ENCODE measurements at places on chromosomes 3 and 15.

DNA sequence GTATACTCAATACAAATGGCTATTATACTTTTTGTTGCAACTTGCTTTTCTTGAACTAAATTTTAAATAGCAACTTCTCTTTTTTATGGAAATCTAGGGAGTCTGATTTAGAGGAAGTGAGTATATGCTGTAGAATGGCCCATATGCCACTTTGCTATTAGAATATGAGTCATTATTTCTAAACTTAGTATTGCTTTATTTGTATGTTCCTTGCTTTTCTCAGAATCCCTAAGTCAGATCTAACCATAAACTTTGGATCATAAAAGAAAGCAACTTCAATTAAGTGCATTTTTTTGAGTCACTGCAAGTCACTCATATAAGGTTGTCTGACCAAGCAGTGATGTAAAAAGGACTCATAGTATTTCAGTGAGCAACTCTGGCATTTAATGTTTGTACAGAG lies 17.5 kb upstream of the SPTSSB start:
- peak; percentile 22 for DNase-seq

GRCh38 chr3:153252963-153253362 lies 90.9 kb downstream of the RAP2B start:
- no peak for DNase-seq

GRCh38 chr3:70703305-70704102 lies 391.1 kb upstream of the MDFIC2 start:
- DNase-seq: no peak

DNA sequence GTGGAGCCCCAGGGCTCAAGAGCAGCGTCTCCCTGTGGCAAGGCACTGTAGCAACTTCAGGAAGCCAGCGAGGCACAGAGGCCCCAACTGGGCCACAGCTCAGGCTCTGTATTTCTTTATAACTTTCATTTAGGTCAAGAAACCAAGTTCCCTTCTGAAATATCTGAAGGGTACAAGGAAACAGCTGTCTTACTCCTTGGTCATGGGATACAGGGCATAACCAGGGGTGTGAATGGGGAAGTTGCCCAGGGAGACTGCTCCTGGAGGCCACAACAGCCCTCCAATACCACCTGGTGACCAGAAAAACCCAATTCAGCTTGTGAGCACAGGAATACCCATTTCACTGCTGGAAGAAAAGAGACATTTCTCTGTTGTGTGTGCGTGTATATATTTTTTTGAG lies 13.3 kb upstream of the SPTBN5 start:
- DNase-seq: no peak

- peak; percentile 42 for DNase-seq
Observed at GRCh38 chr15:82663186-82663600, 16.0 kb upstream of the CPEB1 start.

DNA sequence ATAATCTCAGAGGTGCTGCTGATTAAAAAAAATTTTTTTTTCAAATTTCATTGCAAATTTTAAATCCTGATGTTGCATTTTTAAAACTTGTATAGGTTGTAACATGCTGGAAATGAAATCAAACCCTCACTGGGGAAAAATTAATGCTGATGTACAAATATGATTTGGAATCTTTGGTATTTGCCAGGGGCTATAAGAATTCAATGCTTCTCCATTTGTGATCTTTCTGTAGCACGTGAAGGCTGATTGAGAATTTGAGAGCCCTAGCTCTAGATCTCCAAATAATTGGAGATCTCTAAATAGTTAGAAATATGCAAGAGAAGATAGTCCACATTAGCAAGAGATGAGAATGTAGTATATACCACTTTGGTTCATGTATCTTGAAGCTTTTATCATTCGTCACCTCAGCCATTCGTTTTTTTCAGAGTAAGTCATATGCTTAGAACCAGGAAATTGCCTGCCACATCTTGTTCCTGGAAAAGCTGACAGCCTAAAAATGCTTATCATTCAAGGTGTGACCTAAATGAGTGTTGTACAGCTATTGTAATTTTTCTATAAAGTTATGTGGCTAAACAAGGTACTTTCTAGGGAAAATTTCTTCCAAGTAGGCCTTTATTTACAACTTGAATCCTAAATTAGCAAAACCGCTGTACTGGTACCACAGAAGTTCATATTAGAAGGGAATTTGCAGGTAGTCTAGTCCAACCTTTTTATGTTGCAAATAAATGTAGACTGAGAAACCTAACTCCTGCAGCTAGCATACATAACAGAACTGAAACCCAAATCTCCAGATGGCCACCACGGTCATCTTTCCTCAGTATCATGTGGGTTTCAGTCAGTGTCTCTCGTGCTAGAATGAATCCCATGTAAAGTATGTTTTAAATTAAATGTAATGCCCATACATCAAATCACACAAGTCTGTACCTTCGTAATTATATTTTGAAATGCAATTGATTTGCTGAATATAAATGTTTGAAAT lies 48.5 kb downstream of the FNDC3B start:
- no peak for DNase-seq

GRCh38 chr3:17092583-17092933 lies 207.8 kb downstream of the PLCL2 start:
- DNase-seq: no peak

DNA sequence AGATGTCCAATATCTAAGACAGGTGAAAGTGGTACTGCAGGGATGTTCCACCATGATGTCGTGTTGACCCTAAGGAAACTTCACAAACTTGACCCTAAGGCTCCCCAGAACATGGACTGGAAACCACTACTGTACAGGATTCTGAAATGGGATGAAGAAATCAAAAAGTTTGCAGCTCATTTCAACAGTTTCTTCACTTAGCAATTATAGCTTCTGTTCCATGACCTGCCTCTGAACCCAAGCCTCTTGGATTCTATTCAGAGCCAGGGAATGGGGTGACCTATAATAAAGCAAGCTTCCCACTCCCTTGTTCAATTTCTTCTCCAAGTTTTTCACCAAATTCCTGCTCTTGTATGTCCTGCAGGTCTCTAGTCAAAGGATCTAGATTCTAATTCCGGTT lies 40.7 kb downstream of the DUT start:
- DNase-seq: no peak

GRCh38 chr3:5891711-5892110 lies 704.2 kb downstream of the EDEM1 start:
- DNase-seq: no peak
